Stimulated activated CD4-positive, alpha-beta T cell treated with anti-CD3 and anti-CD28 coated beads, Interleukin-1b, Interleukin-23, amount 100 ng/mL, for 1 hour (primary cell): ENCODE measurements at places on chromosomes 7 and 10.

GRCh38 chr10:110664483-110665420 lies 20.6 kb downstream of the RBM20 start:
- no peak for DNase-seq

GRCh38 chr7:96157856-96158255 lies 164.0 kb downstream of the SLC25A13 start:
- no peak for DNase-seq

- no peak for DNase-seq
Observed at GRCh38 chr7:31345421-31345820, 4.9 kb upstream of the NEUROD6 start.

DNA sequence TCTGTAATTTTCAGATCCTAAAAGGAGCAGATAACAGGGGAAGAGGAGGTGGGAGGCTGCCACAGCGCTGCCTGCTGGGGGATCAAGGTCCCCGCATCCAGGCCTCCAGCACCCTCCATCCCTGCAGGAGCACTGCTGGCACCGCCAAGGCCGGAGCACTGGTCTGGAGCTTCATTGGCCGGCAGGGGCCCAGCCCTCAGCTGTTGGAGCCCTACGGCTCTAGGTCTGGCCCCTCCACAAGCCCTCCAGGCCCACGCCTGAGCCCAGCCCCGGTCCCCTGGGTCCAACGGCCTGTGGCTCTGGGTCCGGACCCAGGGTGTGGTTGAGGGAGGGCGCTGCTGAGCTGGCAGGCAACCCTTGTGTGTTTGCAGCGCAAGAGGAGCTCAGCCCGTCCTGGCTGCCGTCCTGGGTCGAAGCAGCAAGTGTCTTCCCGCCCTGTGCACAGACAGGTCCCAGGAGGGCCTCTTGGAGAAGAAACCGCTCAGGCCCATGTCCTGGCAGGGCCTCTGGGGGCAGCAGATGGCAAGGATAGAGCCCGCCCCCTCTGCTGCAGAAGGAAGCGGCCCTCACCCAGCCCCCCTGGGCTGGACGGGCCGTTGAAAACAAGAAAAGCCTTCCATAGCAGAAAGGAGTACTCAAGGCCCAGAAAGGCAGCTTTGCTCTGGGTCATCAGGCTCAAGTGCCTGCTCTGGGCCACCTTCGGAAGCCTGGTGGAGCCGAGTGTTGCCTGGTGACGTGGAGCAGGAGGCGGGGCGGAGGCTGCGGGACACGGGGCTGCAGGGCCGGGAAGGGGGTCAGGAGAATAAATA lies 54.3 kb upstream of the TNRC18 start:
- DNase-seq: no peak

DNA sequence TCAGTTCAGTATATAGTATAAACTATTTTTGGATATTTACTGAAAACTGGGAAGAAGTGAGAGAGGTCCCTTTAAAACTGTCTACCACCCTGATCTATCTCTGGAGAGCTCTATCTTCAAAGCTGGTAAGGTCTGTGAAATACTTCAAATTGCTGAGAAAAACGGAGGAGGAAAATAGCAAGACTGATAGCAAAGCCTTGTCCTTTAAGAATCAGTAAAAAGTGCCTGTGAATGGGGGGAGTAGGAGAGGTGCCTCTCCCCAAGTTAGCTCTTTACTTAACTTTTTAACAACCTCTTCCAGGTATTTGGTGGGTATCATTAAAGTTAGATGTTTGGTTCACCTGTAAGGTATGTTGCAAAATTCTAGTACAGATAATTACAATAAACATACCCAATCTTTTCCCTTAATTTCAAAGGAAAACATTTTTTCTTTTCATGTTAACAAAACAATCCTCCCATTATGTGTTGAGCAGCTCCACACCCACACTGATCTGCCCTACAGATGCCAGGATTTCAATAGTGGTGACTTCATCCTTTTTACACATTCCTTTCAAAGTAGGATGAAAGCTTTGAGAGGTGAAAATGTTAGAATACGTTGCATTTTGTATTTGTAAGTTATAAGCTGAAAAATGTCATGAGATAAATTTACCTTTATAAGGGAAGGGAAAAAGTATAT lies 149.2 kb downstream of the CRPPA start:
- no peak for DNase-seq

- no peak for DNase-seq
Observed at GRCh38 chr10:25209618-25210017, 34.8 kb downstream of the GPR158 start.

- DNase-seq: no peak
Observed at GRCh38 chr10:114322344-114322743, 82.0 kb downstream of the AFAP1L2 start.

DNA sequence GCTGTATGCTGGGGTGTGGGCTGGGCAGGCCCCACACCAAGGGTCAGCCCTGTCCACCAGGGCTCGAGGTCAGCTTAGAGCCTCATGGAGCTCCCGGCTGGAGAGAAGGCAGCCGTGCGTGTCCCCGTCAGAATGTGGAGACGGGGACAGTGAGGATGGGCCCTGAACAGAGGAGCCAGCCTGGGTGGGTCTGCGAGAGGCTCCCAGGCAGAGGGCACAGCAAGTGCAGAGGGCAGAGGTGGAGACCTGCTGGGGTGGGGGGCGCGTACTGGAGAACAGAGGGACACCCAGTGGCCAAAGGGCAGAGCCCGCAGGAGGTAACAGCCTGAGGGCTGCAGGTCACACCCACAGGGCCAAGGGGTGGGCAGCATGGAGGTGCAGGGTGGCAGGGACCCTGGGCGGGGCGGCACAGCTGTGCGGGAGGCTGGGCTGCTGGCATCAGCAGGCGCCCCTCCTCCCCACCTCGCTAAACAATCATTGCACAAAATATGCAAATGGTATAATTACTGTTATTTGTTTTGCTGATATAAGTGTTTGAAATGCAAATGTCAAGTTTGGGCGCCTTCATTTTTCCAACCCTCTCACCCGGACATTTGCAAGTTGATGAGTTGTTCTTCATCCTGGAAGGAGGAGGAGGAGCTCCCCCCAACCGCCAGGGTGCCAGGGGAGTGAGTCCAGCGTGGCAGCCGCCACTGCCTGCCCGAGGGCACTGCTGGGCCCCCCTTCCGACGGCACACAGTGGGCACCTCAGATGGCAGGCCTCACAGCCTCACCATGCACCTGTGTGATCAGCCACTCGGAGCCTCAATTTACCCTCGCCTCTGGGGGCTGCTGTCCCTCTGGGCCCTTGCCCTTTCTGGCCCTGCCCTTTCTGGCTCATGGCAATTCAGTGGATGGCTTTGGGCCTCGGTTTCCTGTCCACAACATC lies 35.0 kb downstream of the ELFN1 start:
- DNase-seq: no peak

- no peak for DNase-seq
Observed at GRCh38 chr10:48844616-48845015, 95.0 kb downstream of the LRRC18 start.

DNA sequence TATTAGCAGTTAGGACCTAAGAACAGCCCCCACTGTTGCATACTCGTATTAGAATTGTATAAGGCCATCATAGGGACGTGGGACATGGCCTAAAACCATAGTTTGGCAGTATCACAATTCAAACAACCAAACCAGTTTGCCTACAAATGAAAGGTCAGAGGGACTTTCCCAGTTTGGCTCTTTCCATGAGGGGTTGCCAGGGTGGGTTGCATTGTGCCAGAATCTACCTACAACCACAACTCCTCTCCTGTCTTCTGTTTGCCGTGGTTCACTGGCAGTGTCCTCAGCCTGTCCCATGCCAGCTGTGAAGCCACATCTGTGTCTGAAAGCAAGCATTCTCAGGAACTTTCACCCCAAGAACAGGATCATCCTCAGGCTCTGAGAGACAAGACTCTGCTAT lies 44.5 kb downstream of the PIK3AP1 start:
- no peak for DNase-seq

GRCh38 chr7:10973942-10974911 lies 555 bp downstream of the PHF14 start:
- no peak for DNase-seq

- no peak for DNase-seq
Observed at GRCh38 chr10:104130041-104130440, 8.1 kb downstream of the SFR1 start.

DNA sequence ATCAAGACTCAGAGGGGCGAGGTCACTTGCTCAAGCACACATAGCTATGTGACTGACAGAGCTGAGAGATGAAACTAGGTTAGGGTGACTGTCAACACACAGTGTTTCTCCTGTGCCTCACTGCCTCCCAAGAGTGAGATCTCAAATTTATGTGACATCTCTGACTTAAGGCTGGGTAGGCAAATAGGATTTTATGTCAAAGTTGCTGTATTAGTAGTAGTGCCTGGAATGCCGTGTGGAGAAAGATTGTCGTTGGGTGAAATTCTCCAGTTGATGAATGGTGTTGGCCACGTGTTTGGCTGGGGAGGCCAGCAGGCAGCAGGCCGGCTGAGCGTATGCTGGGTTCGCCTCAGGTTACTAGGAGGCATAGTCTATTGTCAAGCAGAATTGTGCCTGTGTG lies 148.3 kb upstream of the BMPER start:
- no peak for DNase-seq

- no peak for DNase-seq
Observed at GRCh38 chr7:23863209-23863787, 153.3 kb downstream of the STK31 start.

DNA sequence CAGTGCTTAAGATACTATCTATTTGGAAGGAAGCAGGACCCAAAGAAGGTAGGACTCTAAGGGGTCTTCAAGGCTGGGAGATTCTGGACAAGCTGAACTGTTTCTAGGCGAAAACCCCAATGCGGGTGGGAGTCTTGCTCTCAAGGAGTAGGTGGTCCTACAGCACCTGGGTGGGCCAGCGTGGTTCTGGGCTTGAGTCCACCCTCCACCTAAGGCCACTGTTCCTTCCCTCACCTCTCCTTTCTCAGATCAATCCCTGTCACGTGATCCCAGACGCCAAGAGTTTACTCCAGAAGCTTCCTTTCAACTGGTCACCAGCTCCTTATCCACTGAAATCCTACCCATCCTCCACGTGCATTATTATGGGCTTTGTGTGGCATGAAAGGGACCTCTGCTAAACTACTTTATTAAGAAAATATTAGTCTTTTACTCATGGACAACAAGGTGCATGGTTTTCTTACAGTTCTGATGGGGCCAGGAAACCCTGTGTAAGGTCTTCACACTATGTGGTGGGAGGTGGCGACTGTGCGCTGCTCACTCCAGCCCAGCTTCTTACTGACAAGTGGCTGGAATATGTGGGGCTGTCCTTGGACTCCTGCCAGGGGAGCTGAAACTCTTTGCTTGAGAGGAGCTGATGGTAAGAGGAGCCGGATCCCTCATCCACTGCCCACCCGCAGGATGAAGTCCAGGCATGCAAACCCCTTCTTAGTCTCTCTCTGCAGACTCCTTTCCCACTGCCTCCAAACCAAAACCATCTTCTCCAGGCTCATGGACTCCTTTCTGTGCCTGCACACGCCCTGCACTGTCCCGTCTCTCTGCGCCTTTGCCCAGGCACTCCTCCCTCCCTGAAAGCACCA lies 1.6 kb downstream of the ZNF746 start:
- no peak for DNase-seq

- DNase-seq: no peak
Observed at GRCh38 chr10:31557854-31558253, 238.8 kb downstream of the ZEB1 start.

DNA sequence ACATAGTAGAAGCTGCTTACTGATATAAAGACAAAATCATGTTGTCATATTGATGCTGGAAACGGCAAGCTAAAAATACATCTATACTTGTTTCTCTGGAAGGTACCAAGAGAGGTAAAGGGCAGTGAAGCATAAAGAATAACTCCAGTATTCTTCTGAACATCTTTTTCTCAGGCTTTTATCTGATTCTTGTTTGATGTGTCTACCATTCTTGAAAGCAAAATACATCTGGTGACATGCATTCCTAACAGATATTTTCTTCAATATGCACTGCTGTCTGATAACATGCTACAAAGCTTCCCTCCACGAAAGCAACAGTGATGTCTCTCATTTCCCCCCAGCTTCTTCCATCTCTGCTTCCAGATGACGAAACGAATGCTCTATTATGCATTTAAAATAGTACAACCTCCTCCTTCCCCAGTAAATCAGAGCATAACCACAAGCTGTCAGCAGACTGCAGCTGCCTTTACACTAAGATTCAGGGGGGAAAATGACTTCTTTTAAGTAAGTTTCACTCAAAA lies 100.8 kb downstream of the ARHGAP21 start:
- DNase-seq: no peak

GRCh38 chr10:101487399-101487798 lies 100.7 kb downstream of the POLL start:
- no peak for DNase-seq
